ENCODE measurements at places on chromosomes 2 and 18.

DNA sequence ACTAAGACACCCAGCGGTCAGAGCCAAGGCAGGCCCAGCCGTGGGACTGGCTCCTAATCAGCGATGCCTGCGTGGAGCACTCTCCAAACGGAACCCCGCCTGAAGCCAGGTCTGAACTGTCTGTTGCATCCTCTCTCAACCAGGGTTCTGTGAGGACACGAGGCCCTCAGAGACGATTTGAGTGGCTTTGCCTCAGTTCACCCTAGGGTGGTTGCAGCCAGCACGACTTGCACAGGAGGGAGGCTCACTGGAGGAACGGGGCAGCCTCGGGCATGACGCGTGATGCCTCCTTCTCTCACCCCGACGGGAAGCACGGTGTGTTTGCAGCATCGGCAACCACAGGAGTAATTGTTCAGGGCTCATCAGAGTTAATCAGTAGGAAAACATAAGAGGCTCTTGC lies 336.4 kb downstream of the EIPR1 start:
- no peak for DNase-seq

GRCh38 chr2:78535395-78535794 lies 490.1 kb upstream of the REG3G start:
- no peak for DNase-seq

DNA sequence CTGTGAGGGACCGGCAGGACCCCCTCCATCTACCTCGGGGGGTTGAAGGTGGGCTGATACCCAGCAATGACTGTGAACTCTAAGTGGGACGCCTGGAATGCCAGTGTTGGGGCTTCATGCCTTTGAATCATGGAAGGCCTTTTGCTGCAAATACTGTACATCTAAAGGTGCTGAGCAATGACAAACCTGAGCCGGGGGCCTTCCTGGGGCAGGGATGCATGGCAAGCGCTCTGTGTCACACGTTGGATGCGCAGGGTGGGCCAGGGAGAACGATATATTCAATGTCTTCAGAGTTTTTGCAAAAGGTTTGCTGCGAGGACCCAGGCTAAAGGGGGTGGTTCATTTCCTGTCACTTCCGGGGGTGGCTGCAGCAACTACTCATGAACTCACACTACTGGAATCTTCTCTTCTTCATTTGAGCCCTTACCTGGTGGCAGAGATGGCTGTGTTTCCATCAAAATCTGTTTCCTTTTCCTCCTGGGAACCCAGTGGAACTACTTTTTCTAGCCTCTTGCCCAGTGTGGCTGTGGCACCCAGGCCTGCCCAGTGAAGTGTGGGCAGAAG lies 24.1 kb upstream of the INHBB start:
- DNase-seq: no peak

GRCh38 chr18:68713131-68713530 lies 1.8 kb downstream of the TMX3 start:
- no peak for DNase-seq

DNA sequence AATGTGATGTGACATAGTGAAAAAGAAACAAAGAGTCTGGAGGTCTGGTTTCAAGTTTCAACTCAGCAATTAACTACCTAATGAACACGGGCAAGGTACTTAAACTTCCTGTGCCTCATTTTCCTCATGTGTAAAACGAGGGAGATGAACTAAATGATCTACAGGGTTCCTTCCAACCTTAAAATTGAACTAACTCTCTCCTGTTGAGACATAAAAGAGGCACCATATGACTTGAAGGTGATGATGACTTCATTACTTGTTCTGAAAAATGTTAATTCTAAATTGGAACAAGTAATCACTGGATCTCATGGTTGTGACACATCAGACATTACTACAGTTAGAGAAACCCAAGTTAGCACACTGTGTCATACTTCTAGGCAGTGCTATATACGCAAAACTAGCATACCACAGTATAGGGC lies 8.9 kb upstream of the REL start:
- DNase-seq: no peak

DNA sequence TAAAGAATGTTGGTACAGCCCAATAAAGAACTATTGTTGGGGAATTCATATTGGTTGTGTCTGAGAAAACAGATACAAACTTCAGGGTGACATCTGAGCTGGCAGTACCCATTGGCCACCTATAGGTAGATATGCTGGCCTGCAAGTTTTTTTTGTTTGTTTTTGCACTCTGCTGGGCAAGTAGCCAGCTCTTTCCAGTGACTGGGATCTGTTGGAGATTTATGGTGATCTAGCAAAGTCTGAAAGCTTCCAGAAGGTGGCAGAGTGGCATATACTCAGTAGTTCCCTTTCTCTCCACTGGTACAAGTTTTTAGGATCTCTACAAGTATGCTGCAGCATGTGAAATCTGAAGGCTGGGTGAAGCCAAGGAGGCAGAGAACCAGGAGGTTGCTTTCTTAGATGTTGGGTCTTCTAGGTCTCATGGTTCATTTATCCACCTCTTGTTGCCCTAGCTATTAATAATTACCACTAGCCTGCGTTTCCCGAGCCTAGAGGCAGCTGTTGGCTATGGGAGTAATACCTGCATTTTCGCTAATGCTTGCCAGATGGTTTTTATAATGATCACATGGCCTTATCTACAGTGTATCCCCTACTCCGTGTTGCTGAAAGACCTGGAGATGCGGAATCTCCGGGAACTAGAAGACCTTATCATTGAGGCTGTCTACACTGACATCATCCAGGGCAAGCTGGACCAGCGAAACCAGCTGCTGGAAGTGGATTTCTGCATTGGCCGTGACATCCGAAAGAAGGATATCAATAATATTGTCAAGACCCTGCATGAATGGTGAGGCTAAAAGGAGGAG lies 9.5 kb downstream of the COPS7B start:
- DNase-seq: peak; percentile 46

DNA sequence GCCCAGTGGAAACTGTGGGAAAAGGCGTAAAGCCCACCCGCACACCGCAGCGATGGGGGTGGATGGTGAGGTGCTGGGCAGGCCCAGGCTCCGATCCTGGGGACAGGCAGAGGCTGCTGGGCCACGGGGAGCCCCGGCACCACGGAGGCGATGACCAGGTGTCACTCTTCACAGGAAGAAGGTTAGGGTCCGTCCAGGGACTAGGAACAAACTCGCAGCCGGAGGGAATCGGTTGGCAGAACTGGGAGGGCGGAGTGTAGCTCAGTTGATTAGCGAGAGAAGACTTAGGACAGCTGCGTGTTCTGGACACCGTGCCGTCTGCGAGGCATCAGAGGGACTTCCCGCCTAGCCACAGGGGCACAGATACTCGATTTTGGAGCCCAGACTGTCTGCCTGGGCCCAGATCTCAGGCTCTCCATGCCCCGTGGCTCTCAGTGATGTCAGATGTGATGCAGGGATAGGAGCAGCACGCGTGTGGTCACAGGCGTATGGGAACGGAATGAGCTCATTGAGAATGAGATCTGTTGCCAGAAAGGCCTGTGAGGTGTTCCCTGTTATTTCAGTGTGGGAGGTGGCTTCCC lies 16.1 kb upstream of the ALLC start:
- no peak for DNase-seq

- no peak for DNase-seq
Observed at GRCh38 chr18:8562919-8563318, 46.3 kb upstream of the RAB12 start.

DNA sequence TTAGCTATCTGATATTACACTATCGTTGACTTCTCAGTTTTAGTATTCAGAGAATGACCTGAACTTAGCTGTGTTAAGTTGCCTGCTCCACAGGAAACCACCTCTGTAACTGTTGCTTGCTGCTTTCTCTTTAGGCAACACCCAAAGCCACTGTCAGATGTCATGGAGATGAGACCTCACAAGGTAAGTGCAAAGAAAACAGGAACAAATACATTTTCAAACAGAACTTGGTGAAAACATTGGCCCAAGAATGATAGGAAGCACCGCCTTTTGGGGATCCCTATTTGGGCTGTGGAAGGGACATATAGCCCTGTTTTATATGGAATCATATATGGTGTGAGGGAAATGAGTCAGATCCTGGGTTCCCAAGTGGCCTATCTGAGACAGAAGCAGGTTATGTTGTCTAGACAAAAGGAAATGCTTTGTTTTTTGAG lies 143.4 kb downstream of the UBE2E3 start:
- DNase-seq: no peak

GRCh38 chr18:67092141-67092540 lies 424.4 kb downstream of the DSEL start:
- no peak for DNase-seq

DNA sequence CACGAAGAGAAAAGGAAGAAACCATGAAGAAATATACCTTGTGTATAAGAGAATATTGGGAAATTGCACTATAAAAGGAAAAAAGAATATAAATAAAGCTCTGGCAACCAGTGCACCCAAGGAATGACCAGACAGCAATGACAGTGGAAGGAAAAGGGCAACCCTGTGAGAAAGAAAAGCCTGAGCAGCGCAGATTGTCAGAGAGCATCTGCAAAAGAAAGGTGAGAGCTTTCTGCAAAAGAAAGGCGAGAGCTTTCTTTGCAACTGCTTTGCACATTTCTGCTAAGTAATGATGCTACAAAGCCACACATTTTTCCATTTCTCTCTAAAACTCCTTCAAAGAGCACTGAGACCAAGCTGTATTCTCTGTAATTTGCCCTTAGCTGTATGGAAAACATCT lies 83.6 kb downstream of the CTNNA2 start:
- no peak for DNase-seq

GRCh38 chr2:102478686-102479470 lies 5.9 kb downstream of the SLC9A4 start:
- no peak for DNase-seq

- DNase-seq: no peak
Observed at GRCh38 chr18:45686891-45687611, 36.9 kb upstream of the SLC14A1 start.

DNA sequence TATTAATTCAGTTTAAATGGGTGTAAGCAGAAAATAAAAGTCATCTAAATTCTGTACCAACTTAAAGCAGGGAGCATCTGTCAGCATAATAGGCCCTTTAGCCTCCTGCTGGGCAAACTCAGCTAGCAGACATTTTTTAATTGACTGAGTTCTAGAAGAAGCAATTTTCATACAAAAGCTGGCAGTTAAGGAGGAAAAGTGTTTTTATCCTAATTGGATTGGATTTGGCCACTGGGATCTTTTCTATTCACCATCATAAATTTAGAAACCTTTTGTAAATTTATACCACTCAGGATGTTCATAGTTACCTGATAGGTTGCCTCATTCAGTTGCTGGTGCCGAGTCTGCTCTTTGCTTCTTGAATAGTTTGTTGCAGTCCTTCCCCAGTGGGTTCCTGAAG lies 262.7 kb upstream of the FSIP2 start:
- DNase-seq: no peak

DNA sequence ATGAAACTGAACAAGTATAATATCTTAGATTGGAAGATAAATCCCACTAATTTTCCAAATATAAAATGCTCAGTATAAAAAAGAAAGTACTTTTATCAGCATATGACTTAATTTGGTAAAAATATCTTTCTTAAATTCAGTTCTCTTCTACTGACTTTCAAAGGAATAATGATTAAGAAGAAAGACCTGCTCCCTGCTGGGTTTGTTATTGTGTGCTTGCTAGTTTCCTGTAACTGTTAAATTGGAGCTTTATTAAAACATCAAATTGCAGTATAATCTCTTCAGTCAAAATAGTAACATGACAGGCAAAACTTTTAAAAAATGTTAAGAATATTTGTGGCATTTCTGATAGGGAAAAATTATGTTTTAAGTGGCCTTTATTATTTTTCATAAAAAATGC lies 1317.4 kb upstream of the CDH2 start:
- DNase-seq: no peak

GRCh38 chr2:2831633-2832032 lies 500.6 kb upstream of the MYT1L start:
- no peak for DNase-seq

- peak; percentile 82 for DNase-seq
Observed at GRCh38 chr2:7427293-7428060, 510.3 kb downstream of the RNF144A start.

DNA sequence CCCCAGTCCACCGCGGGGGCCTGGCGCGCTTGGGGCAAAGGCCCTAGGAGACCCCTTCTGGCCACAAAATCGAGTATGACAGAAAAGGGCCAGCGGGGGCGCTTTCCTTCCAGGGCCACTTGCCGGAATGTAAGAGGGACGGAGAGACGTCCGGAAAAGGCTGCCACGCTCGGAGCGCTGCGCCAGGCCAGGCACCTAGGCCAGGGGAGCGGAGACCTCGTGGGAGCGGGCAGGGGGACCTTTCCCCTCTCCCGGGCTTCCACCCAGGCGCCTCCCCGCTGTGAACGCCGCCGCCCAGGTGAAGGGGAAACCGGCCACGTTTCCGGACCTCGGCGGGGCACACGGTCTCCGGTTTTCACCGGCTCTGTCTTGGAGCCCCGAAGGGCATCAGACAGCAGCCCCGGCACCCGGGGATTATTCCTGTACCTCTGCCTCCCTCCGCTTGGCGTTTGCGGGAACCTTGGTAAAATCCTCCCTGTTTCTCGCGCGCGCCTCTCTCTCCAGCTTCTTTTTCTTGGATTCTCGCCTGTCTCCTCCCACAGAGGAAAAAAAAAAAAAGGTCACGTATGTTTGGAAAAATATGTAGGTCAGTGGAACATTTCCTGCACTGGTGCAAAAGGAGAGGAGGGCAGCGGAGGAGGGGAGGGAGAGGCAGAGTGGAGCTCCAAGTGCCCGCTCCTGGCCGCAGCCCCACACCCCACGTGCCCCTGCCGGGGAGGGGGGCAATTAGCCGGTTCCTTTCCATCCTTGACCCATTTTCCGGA lies 1.2 kb upstream of the NPAS2 start:
- peak; percentile 80 for DNase-seq

DNA sequence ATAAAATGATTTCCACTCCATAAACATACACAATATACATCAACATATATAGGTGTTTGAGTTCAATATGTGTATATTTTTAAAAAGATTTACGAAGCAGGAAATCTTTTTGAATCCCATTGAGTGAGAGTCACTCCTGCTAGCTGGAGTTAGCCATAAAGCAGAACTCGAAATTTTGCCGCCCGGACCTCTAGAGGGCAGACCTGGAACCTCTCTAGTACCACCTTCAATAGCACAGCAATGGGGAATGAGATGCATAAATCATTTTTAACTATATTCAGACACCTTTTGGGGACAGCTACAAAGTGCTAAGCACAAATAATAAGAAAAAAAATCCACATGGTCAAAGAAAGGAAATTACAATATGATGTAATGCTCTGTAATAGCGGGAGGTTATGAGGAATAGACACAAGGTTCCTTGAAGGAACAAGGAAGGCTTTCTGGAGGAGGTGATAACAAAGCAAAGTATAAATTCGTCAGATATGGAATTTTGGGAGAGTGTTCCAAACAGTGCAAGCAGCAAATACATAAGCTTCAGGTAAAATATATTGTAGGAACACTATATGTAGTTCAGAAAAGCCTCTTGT lies 533.4 kb downstream of the ERBB4 start:
- DNase-seq: peak; percentile 60

- no peak for DNase-seq
Observed at GRCh38 chr2:239967553-239968036, 57.5 kb downstream of the NDUFA10 start.

GRCh38 chr2:20664431-20665242 lies 2.3 kb upstream of the GDF7 start:
- DNase-seq: no peak

DNA sequence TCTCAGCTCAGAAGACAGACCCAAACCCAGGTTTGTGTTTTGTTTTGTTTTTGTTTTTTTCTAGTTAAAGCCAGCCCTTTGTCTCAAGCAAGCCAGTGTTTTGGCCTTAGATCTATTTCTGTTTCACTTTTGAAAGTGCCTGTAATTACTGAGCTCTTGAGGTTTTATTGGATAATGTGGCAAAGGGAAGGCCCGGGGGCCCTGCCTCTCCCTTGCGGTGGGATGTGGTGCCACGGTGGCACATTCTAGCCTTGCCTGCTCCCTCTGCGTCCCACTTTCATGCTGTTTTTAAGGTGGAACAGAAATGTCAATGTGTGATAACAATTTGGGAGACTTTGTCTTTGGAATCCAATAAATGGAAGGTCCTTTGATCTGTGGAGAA lies 2.5 kb downstream of the HPCAL1 start:
- DNase-seq: peak; percentile 30
